Left renal cortex interstitium (tissue), 4 donors: ENCODE measurements at places on chromosomes 3 and 15.

DNA sequence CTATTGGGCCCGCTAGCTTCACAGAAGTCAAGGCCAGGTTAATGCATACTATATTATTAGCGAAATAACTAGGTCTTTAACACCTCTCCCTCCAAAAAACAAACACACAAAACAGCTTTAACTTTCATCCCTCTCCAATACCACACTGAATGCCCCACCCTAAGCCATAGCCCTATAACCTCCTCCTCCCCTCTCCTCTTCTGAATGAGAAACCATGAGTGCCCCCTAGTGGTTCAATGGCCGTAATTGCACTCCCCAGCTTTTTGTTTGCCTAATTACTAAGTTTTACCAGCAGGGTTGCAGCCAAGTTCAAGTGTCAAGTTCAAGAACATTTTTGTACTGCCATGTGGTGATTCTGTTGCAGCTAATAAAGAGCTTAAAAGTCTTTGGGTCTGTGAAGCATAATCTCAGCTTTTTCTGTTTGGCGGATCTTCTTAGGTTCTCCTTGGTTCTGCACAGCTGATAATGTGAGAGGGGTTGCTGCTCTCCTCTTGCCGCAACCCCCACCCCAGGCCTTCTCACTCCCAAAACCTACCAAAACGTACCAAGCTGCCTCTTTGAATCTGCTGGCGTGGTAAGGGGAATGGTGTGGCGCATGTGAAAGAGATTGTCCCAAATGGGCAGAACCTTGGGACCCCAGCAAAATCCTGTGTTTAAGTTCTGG, 57.9 kb downstream of the RPL22L1 start:
- peak; percentile 72 for DNase-seq

DNA sequence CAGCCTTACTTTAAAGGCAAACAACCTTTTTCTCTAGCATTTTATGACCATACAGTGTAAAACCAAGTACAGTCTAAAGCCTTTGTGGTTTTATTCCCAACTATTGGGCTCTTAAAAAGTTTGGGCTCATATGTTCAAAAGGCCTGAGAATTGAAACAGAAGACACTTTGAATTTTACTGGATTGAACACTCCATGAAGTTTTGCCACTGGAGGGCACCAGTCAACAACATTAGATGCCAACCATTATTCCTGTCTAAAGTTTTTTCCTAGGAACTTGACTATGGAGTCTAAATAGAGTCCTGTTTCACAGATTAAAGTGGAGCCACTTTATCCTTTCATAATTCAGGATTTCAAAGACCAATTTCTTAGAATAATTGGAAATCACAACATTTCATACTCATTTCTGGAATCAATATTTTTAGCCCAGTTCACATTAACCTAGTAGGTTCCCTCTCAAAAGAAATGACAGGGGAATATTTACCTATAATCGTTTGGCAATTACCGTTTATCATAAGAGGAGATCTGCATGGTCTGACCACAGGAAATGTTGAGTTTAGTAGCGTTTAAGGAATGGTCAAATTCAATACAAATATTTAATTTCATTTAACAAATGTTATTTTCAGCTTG, 244.1 kb upstream of the PDZRN3 start:
- DNase-seq = peak; percentile 25

- DNase-seq = no peak
Observed at GRCh38 chr15:73225358-73226015, 143.3 kb downstream of the HCN4 start.

GRCh38 chr3:197137751-197138150, 108.1 kb upstream of the MELTF start:
- no peak for DNase-seq

DNA sequence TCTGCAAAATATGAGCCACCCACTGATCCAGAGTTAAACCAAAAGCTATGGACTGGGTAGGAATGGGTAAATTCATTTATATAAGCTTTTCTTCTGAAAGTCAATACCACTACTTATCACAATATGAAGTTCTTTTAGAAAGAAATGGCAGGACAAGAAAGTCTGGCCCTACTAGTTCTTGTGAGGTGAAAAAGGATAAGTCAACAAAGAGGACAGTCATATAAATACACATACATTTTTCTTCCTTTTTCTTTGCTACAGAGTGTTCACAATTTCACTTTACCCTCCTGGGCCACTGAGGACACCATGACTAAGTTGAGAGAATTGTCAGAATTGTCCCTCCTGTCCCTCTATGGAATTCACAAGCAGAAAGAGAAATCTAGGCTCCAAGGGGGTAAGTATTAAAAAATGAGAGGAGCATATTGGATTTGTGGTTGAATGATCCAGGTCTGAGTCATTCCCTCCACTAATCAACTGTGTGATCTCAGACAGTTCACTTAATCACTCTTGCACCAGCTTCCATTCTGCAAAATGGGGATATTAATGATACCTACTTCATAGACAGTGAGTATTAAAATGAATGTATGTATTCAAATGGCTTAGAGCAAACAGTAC, 27.6 kb downstream of the ACP3 start:
- no peak for DNase-seq

DNA sequence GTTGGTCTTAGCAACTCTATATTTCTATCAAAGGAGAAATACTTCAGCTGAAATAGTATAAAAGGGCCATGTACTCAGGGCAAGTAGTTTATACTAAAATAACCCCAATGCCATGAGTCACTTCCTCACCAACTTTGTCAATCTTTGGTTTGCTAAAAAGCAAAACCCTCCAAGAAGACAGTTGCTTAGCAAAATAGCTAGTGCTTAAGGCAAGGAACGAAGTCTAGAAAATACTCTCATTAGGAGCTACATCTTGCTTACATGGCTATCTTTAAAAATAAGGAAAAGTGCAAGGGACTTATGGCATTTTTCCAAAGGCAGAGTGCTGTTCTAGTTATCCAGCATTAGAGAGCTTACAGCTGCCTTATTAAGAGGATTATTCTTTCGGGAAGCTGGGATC, 28.4 kb downstream of the P3H2 start:
- no peak for DNase-seq

- no peak for DNase-seq
Observed at GRCh38 chr3:126023390-126023789, 54.4 kb downstream of the ROPN1B start.

GRCh38 chr15:80587816-80588456, 107.2 kb upstream of the ABHD17C start:
- DNase-seq = no peak

GRCh38 chr15:30928076-30928475, 24.4 kb downstream of the FAN1 start:
- DNase-seq = no peak

GRCh38 chr3:158765518-158766205, 33.4 kb upstream of the RARRES1 start:
- no peak for DNase-seq

GRCh38 chr15:101314336-101315125, 19.5 kb upstream of the SNRPA1 start:
- no peak for DNase-seq

GRCh38 chr3:122609798-122610559, 32.5 kb downstream of the PARP15 start:
- no peak for DNase-seq

DNA sequence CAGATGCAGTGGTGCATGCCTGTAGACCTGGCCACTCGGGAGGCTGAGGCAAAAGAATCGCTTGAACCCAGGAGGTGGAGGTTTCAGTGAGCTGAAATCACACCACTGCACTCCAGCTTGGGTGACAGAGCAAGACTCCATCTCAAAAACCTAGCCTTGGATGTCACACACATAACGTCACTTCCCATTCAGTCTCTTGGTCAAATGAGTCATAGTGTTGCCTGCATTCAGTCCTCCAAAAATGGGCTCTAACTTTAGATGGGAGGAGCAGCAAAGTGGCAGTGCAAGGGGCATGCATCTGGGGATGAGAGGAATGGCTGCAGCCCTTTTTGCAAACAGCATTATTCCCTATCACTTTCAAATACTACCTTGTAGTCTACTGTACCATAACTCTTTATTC, 62.9 kb upstream of the AGBL1 start:
- DNase-seq = no peak

GRCh38 chr3:89847955-89848354, 740.5 kb downstream of the EPHA3 start:
- DNase-seq = no peak

DNA sequence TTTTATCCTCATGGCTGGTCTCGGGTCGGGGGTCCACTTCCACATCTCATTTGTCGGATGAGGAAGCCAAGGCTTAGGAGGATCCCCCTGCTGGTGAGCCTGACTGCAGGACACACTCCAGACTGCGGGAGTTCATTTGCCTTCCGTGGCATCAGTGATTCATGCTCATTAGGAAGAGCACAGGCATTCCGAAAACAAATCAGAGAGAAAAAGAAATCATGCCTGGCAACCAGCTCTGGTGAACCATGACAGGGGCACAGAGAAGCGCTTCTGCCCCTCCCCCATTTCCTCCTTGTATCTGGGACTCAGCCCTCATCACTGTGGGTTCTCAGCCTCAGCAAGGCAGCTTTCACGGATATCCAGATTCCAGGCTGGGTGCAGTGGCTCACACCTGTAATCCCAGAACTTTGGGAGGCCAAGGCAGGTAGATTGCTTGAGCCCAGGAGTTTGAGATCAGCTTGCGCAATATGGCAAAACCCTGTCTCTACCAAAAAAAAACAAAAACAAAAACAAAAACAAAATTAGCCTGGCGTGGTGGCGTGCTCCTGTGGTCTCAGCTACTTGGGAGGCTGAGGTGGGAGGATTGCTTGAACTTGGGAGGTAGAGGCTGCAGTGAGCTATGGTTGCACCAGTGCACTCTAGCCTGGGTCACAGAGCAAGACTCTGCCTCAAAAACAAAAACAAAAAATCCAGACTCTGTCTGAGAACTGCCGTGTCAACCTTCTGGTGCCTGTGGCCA, 28.4 kb downstream of the IRAK2 start:
- peak; percentile 47 for DNase-seq

GRCh38 chr3:43759297-43759782, 68.6 kb downstream of the ABHD5 start:
- no peak for DNase-seq

GRCh38 chr15:99703603-99704443, 29.4 kb downstream of the LYSMD4 start:
- no peak for DNase-seq

GRCh38 chr3:156171281-156172267, 51.2 kb downstream of the KCNAB1 start:
- DNase-seq = no peak

- no peak for DNase-seq
Observed at GRCh38 chr15:45429941-45430792, 51.8 kb upstream of the GATM start.

- DNase-seq = no peak
Observed at GRCh38 chr15:31974855-31975829, 55.2 kb upstream of the CHRNA7 start.
